ENCODE measurements at places on chromosomes 12 and 14.

DNA sequence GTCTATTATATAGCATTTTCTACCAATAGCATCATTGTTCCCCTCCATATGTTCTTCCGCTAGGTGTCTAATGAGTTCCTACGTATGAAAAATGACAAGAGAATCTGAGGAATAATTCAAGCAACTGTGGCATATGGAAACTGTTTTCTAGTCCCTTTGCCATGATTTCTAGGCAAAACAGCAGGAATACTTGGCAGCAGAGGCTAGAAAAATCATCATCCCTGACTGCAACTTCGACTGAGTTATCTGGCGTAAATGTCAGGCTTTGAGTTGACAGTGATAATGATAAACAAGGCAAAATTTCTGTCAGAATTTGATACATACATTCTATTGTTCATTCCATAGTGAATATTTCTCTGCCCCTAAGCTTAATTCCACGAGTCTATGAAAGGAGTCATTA, 572.8 kb upstream of the USP15 start:
- DNase-seq = no peak

DNA sequence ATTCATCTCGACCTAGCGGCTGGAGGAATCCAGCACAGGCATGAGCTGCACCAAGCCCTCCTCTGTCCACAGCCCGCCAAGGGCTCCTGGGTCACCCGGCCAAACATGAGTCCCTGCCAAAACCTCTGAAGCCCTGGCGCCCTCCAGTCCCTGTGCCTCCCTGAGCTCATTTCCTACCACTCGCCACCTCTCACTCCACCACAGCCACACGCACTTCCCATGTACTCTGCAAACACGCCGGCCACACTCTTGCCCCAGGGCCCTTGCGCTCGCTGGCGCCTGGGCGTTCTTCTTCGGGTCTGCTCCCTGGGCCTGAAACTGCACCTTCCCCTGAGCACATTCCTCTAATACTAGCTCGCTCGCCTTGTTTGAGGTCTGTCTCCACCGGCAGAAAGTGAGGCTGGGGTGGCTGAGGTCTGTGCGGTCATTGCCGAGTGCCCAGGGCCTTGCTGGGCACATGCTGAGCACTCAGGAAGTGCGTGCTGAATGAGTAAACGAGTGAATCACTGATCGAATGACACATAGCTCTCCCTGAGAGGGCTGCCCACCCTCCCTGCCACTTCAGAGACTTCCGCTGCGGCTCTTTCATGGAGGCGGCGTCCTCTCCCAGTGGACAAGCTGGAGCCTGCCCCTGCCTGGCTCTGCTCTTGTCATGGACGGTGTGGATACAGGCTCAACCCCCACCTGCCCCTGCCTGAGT, 33.7 kb upstream of the DLK1 start:
- no peak for DNase-seq

- DNase-seq = no peak
Observed at GRCh38 chr12:62834971-62835547, 99.9 kb downstream of the PPM1H start.

GRCh38 chr12:112185093-112185923, 59.9 kb downstream of the TRAFD1 start:
- no peak for DNase-seq

DNA sequence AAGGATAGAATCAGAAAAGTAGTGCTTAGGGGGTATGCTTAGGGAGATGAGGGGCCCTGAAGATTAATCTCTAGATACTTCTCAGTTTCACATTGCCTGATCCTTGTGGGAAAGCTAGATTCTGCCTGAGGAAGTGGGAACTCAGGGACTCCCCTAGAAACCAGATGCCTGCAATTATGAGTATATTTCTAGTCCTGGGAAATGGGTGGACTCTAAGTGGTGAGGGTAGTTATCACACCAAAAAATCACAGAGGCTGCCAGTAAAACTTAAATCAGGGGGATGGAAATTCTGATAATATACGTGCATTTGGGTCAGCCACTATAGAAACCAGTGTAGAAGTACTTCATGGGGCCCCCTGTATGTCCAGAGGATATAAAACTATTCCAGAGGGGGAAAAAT, 18.3 kb downstream of the HOXC4 start:
- DNase-seq = no peak

GRCh38 chr12:20398686-20399085, 30.3 kb downstream of the PDE3A start:
- no peak for DNase-seq

DNA sequence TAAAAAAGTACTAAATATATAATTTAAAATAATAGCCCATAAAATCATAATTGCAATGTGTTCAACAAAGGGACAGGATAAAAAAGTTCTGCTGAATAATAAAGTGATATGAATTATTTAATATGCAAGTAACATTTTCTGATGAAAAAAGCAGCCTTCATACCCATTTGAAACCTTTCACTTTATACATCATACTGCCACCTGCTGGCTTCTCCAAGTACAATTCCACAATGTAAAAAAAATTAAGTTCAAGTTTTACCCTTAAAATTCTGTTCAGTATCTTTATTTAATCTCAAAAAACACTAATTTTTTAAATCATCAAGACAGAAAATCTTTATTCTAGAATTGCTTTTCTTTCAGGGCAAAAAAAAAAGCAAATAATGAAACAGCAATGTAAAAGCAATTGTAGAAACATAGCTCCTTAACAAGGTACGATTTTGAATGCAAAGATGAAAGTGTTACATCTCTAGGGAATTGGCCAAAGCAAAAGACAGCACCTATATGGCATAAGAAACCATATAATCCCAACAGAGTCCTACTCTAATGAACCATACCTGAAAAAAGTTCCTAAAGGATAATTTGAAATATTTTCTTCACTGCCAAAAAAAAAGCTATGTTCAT, 15.0 kb downstream of the MDM1 start:
- no peak for DNase-seq

- DNase-seq = no peak
Observed at GRCh38 chr14:65787461-65787860, 374.9 kb downstream of the FUT8 start.

- no peak for DNase-seq
Observed at GRCh38 chr12:12469386-12469785, 93.3 kb downstream of the DUSP16 start.

DNA sequence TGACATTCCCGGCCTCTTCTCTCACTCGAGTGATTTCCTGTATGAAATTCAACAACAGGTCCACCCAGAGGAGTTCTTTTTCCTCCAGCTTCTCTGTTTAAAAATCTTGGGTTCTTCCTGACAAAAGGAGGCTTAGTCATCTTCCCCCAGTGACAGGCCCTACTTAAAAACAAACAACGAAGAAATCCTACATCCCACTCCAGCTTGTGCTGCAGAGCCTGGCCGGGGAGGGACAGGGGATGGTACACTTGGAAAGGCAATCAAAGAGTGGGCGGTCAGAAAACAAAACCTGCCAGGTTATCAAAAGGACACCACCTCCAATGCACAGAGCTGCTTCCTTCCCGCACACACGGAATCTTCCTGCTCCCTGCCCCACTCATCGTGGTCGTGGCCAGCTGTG, 101.3 kb downstream of the CACNA1C start:
- no peak for DNase-seq

- no peak for DNase-seq
Observed at GRCh38 chr12:75526655-75527511, 15.5 kb upstream of the KRR1 start.

- DNase-seq = no peak
Observed at GRCh38 chr12:71201136-71201679, 43.4 kb upstream of the TSPAN8 start.

DNA sequence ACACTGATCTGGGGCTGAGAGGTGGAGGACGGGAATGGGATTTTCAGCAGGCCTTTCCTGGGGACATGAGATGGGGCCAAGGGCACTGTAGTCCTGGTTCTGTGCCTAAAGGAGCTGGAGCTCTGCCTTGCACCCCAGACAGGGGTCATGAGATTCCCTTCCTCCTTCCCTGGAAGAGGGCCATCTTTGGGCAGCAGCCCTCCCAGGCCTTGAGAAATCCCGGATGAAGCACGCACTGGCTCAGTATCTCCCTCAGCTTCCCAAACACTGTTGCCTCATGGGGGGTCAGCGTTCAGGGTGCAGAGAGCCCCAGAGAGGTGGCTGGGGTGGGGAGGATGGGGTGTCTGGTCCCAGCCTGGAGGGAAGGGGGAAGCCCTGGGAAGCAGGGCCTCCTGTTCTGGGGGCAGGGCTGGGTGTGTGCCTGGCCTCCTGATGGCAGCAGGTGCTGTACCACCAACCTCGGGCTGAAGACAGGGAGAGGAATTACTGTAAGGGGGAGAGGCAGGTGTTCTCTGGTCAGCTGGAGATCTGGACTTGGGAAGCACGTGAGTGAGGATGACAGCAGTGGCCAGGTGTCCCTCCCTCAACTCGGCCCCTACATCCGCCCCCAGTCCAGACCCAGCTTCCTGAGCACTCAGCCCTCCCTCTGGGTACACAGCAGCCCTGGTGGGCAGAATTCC, 8.4 kb upstream of the NR4A1 start:
- DNase-seq = peak; percentile 72

- DNase-seq = no peak
Observed at GRCh38 chr14:35808076-35808637, 938 bp downstream of the RALGAPA1 start.

GRCh38 chr12:116528065-116528464, 31.1 kb upstream of the MAP1LC3B2 start:
- no peak for DNase-seq

DNA sequence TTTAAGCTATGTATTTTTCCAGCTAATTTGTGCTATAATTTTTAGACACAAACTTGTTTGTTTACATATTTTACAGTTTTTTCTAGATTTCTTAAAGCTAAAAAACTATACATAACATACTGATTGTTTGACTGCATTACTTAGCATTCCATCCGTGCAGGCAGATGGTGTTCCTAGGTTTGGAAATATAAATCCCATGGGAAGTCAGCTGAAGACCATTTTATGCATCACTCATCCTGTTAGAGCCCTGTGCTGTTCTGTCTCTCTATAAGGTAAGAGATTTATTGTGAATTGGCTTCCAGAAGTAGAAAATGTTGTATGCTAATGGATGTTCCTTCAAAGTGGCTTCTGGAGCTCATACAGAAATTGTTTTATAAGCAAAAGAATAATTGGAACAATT, 31.1 kb downstream of the RMST start:
- no peak for DNase-seq
